Mesothelial cell of epicardium (in vitro differentiated cells): ENCODE measurements at places on chromosomes 12 and 14.

DNA sequence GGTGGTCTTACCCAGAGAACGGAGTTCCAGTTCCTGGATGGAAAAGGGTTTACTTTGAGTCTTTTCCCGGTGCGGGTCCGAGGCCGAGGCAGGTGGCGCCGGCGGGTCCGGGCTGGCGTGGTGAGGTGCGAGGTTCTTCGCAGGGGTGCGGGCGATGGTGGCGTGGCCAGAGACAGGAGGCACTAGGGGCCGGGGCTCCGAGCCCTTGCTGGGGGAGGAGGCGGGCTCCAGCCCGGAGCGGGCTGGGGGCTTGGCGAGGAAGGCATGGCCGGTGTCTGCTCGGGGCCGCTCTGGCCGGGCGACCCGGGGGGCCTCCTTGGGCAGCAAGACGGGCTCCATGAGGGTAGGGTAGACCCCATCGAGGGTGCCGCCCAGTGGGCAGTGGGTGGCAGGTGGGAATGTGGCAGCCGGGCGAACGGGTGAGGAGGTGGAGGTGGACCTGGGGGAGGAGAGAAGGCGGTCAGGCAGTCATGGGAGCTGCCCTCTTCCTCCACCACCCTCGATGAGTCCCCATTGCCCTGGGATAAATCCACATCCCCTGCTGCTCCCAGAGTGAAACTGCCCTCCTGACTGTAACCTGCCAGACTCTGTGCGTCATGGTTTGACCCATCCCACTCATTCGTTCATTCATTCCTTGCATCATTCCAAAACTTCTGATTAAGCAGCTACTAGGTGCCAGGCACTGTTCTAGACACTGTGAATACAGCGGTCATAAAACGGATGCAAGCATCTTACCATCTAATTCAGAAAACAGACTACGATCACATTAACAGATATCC is 42.0 kb downstream of the RFLNA start:
- DNase-seq, result no peak

DNA sequence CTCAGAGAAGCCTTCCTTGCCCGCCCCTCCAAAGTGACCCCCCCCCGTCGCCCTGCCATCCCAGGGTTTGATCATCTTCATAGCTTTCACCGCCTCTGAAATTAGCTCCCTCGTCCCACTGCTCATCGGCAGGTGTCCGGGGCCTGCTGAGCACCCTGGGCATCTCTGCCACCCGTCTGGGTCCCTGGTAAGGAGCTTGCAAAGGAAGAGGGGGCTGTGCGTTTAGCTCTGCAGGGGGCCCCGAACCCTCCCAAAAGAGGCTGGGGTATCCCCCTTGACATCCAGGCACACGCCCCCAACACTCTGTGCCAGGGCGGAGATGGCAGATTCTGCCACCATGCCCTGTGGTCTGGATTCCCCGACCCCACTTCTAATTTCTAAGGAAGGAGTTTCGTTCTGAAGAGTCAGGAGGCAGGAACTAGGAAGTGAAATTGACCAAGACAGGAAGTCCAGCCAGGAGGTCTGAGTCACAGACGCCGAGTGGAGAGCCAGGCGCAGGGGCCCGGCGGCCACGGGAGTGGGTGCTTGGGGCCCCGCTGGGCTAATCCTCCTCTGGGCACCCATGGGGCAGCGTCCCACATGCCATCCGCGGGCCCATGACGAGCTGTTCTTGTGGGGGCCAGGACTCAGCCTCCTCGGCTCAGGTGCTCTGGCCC is 95.7 kb downstream of the RFLNA start:
- no peak for DNase-seq

DNA sequence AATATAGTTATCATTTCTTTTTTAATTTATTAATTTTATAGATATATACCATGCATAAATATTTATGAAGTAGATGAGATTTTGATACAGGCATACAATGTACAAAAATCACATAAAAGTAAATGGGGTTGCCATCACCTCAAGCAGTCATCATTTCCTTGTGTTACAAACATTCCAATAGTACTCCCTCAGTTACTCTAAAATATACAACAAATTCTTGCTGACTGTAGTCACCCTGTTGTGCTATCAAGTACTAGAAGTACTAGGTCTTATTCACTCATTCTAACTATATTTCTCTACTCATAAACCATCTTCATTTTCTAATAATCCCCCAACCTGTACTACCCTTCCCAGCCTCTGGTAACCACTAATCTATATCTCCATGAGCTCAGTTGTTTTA is 432.6 kb upstream of the SYT1 start:
- no peak for DNase-seq

- DNase-seq, result no peak
Measured at GRCh38 chr12:12701457-12701856, 5.5 kb upstream of the GPR19 start.

DNA sequence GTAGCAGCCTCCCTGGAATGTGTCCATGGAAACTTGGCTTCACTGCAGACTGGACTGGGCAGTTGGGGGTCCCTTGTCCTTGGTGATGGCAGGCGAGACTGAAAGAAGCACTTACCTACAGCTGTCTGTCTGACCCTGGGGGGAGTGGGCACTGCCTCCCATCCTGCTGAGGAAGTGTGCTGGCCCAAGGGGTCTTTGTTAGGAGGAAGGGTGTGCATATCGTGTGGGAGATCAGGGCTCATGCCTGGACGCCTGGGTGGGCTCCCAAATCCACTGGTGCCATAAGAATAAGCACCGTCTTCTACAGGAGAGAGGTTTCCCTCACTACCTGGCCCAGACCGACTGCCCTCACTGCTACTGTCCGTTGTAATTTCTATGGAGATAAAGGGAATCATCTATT is 81.4 kb downstream of the PIWIL1 start:
- DNase-seq, result no peak

- DNase-seq, result no peak
Measured at GRCh38 chr12:65152012-65152411, 17.4 kb upstream of the LEMD3 start.

GRCh38 chr14:53964249-53964648 is 7.6 kb upstream of the BMP4 start:
- DNase-seq, result no peak

DNA sequence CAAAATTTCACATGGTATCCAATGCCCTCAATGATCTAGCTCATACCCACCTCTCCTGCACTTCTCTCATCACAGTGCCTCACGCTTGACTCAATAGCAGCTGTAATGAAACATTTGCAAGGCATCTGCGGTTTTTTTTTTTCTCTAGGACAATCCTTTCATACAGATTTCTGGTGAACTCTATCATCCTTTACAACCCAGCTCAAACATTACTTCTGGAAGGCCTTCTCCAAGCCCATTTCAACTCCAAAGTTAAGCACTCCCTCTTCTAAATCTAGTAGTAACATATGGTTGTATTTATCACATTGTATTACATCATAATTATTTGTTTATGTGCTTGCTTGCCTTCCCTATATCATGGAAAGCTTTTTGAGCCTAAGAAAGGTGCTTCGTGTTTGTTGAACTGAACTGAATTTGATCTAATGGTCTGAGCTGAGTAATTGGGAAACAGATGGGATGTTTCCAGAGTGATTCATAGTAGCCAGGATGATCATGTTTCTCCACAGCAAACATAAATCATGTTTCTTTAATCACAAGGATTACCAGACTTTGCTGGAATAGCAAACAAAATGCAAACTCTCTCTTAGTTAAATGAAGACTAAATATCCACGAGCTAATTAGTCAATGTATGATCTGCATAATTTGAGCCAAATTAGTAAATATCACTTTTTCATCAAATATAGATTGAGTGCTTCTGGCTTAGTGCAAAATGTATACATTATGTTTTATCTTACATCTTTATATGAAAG is 14.3 kb downstream of the CFL2 start:
- no peak for DNase-seq

DNA sequence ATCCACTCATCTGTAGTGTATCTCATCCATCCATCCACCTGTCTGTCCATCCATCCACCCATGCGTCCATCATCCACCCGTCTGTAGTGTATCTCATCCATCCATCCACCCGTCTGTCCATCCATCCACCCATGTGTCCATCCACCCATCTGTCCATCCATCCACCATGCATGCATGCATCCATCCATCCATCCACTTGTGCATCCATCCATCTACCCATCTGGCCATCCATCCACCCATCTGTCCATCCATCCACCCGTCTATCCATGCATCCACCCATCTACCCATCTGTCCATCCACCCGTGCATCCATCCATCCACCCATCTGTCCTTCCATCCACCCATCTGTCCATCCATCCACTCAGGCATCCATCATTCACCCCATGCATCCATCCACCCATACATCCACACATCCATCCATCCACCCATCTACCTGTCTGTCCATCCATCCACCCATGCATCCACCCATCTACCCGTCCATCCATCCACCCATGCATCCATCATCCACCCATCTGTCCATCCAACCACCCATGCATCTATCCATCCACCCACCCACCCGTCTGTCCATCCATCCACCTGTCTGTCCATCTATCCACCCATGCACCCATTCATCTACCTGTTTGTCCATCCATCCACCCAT is 28.5 kb downstream of the FBRSL1 start:
- no peak for DNase-seq

DNA sequence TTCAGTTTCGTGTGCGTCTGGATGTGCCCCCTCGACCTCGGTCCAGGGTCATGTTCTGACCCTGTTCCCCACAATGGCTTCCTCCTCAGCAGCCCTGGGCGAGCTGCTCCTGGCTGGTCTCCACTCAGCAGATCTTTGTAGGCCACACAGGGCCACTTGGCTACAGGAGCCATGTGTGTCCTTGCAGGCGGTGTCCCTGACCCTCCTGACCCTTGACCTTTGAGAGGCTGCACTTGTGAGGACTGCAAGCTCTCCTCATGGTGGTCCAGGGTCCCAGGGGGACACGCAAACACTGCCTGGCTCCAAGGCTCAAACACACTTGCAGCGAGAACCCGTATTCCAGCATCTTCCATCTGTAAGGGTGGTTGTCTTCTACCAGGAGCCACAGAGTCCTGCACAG is 7.5 kb upstream of the SIVA1 start:
- DNase-seq, result no peak

- no peak for DNase-seq
Measured at GRCh38 chr12:118946256-118946655, 35.1 kb upstream of the SRRM4 start.

DNA sequence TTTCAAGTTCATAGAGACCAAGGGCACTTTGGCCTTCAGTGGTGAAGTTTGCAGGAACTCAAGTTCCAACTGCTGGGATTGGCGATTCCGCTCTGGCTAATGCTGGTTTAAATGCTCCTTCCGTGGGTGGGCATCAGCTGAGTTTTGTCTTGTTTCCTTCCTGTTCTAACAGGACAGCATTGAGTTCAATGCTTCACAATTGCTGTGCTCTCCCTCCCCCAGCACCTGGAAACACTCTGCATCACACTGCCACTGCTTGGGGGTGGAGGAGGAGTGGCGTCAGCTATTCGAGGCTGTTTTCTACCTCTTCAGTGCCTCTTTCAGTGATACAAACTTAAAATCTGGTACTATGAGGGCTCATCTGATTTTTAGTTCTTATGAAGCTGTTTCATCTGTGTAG is 634.9 kb downstream of the FSCB start:
- no peak for DNase-seq

GRCh38 chr12:38585086-38585485 is 268.5 kb downstream of the ALG10B start:
- DNase-seq, result no peak

- no peak for DNase-seq
Measured at GRCh38 chr14:45891417-45892080, 638.5 kb upstream of the MIS18BP1 start.

GRCh38 chr12:80590085-80590484 is 117.3 kb upstream of the MYF6 start:
- no peak for DNase-seq

- no peak for DNase-seq
Measured at GRCh38 chr14:52076334-52076733, 7.5 kb upstream of the NID2 start.

DNA sequence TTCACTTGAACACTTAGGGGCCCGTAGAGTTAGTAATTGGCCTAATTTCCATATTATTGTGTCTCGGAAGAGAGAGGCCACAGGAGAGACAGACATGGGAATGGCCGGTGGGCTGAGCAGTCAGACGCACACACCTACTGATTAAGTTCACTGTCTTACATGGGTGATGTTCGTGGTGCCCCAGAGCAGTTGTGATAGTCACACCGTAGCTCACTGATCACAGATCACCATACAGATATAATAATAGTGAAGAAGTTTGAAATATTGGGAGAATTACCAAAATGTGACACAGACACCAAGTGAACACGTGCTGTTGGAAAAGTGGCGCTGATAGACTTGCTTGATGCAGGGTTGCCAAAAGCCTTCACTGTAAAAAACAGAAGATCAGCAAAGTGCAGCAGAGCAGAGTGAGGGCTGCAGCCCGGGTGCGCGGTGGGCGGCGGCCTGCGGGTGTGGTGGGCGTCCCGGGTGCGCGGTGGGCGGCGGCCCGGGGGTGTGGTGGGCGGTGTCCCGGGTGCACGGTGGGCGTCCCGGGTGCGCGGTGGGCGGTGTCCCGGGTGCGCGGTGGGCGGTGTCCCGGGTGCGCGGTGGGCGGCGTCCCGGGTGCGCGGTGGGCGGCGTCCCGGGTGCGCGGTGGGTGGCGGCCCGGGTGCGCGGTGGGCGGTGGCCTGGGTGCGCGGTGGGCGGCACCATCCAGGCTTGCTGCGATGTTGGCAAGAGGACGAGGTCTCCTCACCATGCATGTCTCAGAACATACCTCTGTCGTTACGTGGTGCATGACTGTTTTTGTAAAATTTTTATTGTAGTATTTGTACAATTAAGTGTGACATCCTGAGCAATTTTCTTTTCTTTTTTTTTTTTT is 34.3 kb upstream of the TEX22 start:
- DNase-seq, result no peak

GRCh38 chr14:71481021-71481654 is 451.1 kb upstream of the RGS6 start:
- DNase-seq, result no peak

DNA sequence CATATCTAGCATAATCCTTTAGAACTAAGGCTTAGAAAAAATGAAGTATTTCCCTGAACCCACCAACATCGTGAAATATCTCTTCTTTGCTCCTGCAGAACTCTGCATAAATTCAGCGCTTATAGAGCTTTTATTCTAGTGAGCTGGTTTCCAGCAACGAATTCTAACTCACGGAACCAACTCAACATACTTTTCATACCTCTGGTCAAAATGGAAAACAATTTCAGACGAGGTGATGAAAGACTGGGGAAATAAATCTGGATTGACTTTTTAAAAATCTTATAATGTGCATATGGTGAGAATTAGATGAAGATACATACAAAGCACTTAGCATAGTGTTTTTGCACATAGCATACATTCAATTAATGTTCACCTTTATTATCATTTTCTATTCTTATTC is 62.6 kb upstream of the BBS10 start:
- DNase-seq, result no peak

- DNase-seq, result no peak
Measured at GRCh38 chr12:47964106-47964728, 821 bp downstream of the TMEM106C start.

DNA sequence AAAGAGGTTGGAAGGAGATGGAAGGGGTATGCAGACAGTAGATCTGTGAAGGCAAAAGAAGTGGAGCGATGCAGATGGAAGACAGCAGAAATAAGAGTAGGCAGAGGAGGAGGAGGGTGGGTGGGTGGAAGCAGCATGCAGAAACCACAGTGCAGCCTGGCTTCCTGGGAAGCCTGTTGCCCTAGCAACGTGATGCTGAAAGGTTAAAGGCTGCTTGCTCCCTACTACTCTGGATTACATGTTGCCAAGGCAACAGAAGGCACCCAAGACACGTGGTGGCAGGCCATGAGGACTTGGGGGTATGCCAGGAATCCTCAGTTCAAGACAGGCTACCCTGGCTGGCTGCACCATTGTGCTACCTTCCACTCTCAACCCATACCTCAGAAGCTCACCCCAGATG is 129.6 kb downstream of the GRIN2B start:
- no peak for DNase-seq

- no peak for DNase-seq
Measured at GRCh38 chr12:100437038-100437841, 36.4 kb upstream of the NR1H4 start.
